CD4-positive, CD25-positive, alpha-beta regulatory T cell (primary cell): ENCODE measurements at places on chromosomes 5 and 9. TPM values are rescaled to one million over a fixed set of nuclear protein-coding genes. Genes with fewer than 3 reads are reported as not detected.

Gene BARHL1
- polyA plus RNA-seq: not detected

Gene NMUR2
- not detected for polyA plus RNA-seq

Gene CEL
- polyA plus RNA-seq: not detected

Gene STK32A
- polyA plus RNA-seq: not detected

DNA sequence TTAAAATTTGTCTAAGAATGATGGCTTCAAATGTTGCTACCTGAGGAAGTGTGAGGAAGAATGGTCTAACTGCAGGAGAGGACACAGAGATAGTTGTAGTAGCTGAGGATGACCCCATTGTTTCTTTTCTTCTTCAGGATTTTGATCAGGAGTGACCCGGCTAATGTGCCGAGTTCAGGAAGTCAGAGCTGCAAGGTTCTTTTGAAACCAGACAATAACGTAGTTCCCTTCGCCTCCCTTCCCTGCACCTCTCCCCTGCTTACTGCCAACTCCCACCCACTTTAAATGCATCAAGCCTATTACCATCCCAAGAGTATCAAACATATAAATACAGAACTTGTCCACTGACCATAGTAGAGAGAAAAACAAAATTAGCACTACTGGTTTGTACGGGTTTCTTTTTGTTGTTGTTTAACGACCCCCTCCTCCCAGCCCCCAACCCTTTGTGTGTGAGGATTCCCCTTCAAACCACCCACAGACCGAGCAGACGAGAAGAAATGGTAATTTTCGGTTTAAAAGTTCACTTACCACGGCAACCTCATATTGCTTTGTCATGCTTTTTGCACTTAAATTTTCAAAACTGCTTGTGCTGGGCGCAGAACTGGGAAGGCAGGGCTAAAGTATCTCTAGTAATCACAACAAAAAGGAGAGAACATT lies 23.5 kb upstream of the ELAVL2 start:
- no peak overlapping the region for H3K4me3 ChIP-seq
- H3K4me1 ChIP-seq: no peaks in the 10 kb centered on the region
- no peak overlapping the region for H3K27ac ChIP-seq
- H3K27me3 ChIP-seq: no peaks in the 10 kb centered on the region
- no peak for DNase-seq

DNA sequence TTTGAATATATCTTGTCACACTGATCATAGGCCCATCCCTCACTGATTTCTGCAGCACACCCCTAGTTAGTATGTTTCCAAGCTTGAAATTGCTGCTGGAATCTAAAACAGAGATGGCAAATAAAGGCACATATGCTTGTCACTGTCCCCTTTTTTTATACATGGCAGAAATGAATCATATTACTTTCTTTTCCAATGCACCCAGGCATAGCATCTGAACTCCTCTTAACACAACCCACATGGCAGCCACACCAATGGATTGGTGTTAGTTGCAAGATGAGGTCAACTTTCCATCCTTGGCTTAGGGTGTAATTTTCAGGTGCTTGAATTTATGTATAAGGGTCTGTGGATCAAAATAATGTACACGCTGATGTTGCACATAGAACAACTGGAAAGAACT lies 473.8 kb upstream of the ZNF608 start:
- no peaks in the 10 kb centered on the region for H3K27me3 ChIP-seq
- H3K36me3 ChIP-seq: no peaks in the 10 kb centered on the region
- no peaks in the 10 kb centered on the region for H3K4me1 ChIP-seq
- DNase-seq: no peak
- no peak overlapping the region for H3K27ac ChIP-seq

- H3K36me3 ChIP-seq: peaks cover 80% of the 10 kb centered on the region
- peak overlapping the region; percentile 51 for H3K27ac ChIP-seq
- H3K27me3 ChIP-seq: no peaks in the 10 kb centered on the region
Measured at GRCh38 chr5:177437623-177438022, 9.0 kb upstream of the PRR7 start.

DNA sequence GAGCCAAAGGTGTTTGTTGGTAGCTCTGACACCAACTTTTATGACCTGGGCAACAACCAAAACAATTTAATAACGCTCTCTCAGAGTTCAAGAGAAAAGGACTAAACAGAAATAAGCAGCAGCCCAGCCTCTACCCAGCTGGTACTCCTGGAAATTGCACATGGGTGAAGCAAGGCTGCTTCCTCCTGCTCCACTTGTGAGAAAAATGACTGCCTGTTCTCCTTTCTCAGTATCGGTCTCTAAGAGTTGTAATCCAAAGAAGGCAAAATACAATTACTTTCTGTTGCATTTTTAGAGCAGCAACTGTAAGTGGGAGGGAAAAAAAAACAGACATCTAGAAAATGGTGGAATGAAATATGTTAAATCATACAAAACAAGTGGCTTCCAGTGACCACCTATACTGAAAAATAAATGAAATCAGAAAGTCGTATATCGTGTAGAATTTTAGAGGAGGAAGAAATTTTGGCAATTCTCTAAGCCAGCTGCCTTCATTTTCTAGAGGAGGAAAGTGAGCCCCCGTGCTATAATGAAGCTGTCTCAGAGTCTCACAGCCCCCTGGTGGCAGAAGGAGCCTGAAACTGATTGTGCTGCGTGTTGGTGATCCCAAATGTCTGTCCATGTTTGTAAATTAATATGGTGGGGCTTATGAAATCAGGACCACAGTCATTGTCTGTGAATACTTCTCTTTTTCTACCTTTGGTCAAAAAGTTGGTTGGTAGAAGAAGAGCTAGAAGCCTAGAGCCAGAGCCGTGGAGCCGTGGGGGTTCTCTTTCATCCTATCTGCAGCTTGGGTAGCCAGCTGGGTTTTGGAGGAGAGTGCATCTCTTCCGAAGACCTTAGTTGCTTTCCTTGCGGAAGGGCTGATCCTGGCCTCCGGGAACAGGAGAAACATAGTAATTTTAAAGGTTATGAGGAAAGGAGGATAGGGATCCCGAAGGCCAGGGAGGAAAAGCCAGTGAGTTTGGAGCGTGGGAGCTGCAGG lies 139.9 kb downstream of the PIP5K1B start:
- H3K27ac ChIP-seq: no peak overlapping the region
- no peak for DNase-seq
- H3K4me3 ChIP-seq: no peak overlapping the region
- H3K4me1 ChIP-seq: no peaks in the 10 kb centered on the region
- no peaks in the 10 kb centered on the region for H3K36me3 ChIP-seq

- no peak overlapping the region for H3K4me3 ChIP-seq
- no peak overlapping the region for H3K27ac ChIP-seq
- no peaks in the 10 kb centered on the region for H3K36me3 ChIP-seq
- no peaks in the 10 kb centered on the region for H3K27me3 ChIP-seq
Measured at GRCh38 chr5:34599471-34600117, 56.5 kb upstream of the RAI14 start.

- no peak overlapping the region for H3K27ac ChIP-seq
- H3K4me3 ChIP-seq: no peak overlapping the region
- no peaks in the 10 kb centered on the region for H3K27me3 ChIP-seq
- H3K4me1 ChIP-seq: no peaks in the 10 kb centered on the region
Measured at GRCh38 chr5:156310115-156310514, 16.8 kb upstream of the SGCD start.

- no peak overlapping the region for H3K4me3 ChIP-seq
- no peak overlapping the region for H3K27ac ChIP-seq
Measured at GRCh38 chr5:133849116-133849515, 119.3 kb downstream of the C5orf15 start.

DNA sequence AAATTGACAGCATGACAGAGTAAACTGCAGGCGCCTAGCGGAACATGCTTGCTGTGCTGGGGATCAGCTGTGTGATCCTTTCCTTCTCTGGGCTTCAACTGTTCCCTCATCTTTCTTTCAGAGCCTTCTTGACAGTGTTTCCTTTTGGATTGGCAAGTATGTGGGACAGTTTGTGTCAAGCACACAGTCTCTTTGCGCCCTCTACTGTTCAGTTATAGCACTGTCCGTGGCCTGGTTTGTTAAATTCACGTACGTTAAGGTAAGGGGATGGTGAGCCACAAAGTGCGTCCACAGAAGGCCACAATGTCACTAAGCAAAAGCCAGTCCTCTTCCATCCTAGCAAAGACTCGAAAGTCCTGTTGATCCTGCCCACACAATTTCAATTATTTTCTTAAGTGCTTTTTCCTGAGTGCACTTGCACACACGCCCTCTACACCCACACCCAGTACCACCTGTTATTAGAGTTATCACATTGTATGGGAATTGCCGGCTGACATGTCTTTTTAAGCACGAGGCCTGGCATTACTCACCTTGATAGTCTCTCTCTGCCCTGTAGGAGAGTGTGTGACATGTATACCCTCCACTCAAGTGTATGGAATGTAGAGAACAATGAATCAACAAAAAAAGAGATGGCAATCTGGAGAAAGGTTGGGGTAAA lies 22.5 kb upstream of the PTPN3 start:
- H3K27ac ChIP-seq: no peak overlapping the region
- no peaks in the 10 kb centered on the region for H3K36me3 ChIP-seq
- no peaks in the 10 kb centered on the region for H3K4me1 ChIP-seq
- H3K27me3 ChIP-seq: no peaks in the 10 kb centered on the region
- no peak overlapping the region for H3K4me3 ChIP-seq

DNA sequence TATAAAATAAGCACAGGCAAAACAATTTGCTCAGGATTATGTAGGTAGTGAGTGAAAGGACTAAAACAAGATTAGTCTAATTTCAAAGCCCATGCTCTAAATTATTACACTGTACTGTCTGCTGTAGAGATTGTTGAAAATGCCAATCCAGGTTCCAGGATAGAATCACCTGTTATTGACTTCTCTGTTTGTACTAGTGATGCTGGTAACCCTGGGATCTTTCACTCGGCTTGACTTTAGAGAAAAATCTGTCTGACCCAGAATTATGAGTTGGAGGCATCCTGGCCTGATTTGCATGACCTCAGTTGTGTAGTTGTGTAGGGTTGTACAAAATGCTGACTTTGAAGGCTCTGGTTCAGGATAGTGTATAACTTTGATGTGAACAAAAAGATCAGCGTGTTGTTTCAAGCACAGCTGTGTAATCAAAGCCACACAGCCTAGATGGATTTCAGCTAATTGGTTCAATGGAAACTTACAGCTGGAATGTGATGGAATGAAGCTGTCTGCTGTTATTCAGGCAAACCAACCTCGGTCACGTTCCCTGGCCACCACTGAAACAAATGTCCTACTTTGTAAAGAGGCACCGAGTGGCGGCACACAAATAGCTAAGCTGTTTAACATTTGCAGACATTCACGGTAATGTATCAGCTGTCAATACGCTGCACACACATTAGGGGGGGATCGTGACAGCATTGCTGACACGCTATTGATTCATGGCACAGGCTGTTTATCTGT lies 340.3 kb downstream of the KCTD16 start:
- no peaks in the 10 kb centered on the region for H3K27me3 ChIP-seq
- H3K4me1 ChIP-seq: no peaks in the 10 kb centered on the region

GRCh38 chr5:57176350-57176857 lies 2.5 kb downstream of the GPBP1 start:
- peak; percentile 52 for DNase-seq
- H3K4me3 ChIP-seq: peak overlapping the region; percentile 97
- H3K27ac ChIP-seq: peak overlapping the region; percentile 100
- H3K4me1 ChIP-seq: peaks cover 69% of the 10 kb centered on the region

- DNase-seq: no peak
- no peaks in the 10 kb centered on the region for H3K36me3 ChIP-seq
- H3K4me3 ChIP-seq: no peak overlapping the region
Measured at GRCh38 chr9:22088717-22089061, 79.6 kb upstream of the CDKN2B start.

DNA sequence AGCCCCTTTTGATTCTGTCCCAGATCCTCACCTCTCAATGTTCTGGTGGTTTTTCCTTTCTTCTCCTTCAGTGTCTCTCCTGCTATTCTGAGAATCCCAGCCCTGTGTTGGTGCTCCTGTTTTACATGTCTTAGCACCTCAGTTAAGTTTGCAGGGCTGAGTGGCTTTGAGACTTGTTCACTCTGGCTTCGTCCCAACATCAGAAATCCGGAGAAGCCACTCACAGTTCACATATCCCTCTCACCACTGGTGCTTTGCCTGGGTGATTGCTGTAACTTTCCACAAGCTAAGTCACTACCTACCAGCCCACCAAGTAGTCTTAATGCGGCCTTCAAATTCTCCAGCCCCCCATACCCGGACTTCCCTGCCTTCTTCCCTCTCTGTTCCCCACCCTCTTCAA lies 40.2 kb downstream of the CYFIP2 start:
- H3K27ac ChIP-seq: peak overlapping the region; percentile 69
- DNase-seq: no peak
- H3K27me3 ChIP-seq: no peaks in the 10 kb centered on the region

- peak; percentile 77 for DNase-seq
- H3K27ac ChIP-seq: peak within 1 kb of the TSS; percentile 98
- peaks cover 26% of the 10 kb centered on the region for H3K36me3 ChIP-seq
- H3K4me3 ChIP-seq: peak within 1 kb of the TSS; percentile 100
- H3K27me3 ChIP-seq: no peaks in the 10 kb centered on the region
Measured at GRCh38 chr5:35856765-35857351, at the start of gene IL7R. Gene IL7R, plus strand, starts transcription at chr5:35856891. Its CDS starts 87 bp downstream, at chr5:35856978.

DNA sequence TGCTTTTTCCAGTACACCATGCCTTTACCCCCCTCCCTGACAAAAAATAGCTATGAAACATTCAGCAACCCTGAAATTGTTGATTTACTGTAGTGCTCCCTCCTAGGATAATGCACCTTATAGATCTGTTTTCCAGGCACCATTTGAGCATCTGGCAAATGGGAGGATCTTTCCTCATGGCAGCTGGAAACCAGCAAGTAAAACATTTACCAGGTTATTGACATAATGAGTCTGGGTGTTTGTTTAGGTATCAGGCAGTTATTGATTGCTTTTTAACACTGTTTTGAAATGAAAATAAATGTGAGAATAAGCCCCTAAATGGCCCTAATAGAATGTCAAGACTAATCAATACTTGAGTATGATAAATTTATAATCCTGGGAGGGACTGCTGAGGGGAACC lies 57.3 kb upstream of the KLF4 start:
- DNase-seq: no peak
- H3K4me1 ChIP-seq: no peaks in the 10 kb centered on the region
- no peak overlapping the region for H3K27ac ChIP-seq

DNA sequence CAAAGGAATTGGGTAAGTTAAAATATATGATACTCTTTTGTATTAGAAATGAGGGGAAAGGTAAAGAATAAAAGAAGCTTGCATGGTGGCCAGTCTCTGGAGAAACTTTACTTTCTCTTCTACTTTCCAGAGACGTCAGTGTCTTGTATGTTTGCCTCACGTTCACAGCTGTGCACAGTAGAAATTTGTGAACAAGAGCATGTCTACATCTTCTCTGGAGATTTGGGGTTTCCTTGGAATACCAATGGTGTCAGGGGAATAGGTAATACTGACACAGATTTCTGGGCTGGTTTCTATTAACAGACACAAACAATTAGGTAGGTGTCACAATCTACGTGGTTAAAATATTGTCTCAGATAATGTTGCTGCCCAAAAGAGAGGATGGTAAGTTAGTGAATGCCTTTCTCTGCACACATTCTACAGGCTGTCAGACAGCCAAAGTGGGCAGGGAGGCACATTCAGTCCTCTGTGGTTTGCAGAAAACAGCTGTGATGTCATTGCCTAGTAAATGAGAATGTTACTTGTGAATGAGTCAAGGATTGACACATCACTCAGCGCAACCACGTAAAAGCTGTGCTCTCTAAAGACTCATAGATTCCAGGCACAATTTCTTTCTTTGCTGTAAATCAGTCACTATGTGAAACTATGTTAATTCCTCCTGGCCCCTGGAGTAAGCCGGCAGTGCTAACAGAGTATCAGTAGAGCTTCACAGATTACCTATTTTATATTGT lies 397.1 kb downstream of the MAN2A1 start:
- no peak overlapping the region for H3K4me3 ChIP-seq
- DNase-seq: peak; percentile 39
- no peaks in the 10 kb centered on the region for H3K4me1 ChIP-seq
- H3K36me3 ChIP-seq: no peaks in the 10 kb centered on the region
- no peaks in the 10 kb centered on the region for H3K27me3 ChIP-seq
- H3K27ac ChIP-seq: no peak overlapping the region

- no peaks in the 10 kb centered on the region for H3K36me3 ChIP-seq
- H3K27ac ChIP-seq: no peak overlapping the region
- no peak for DNase-seq
- H3K4me1 ChIP-seq: no peaks in the 10 kb centered on the region
Measured at GRCh38 chr5:149895416-149896345, 48.9 kb downstream of the PDE6A start.
